ENCODE measurements at places on chromosomes 13 and 19.
A peak's percentile ranks its signal among the peaks of the same experiment; 100 is the strongest.

- no peak for DNase-seq
Observed at GRCh38 chr19:8461376-8461775, 16.6 kb downstream of the HNRNPM start.

- DNase-seq: no peak
Observed at GRCh38 chr13:35888457-35888883, 242.7 kb downstream of the DCLK1 start.

- DNase-seq: peak; percentile 73
Observed at GRCh38 chr19:49808711-49809159, 4.4 kb downstream of the FUZ start.

DNA sequence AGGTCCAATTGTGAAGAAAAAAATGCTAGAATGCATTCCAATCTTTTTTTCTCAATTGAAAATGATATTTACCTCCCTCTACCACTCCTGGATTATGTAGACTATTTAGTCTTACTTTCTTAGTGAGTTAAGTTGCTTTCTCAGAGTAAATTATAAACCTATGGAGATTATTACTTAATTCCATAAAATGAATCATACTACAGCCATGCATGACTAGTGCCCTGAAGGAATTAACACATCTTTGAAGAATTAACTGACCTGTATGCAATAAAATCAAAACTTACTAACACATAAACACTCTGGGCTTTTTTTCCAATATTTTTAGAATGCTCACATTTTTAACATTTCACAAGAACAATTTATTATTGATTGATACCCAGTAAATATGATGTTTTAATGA lies 379.4 kb upstream of the DACH1 start:
- no peak for DNase-seq

GRCh38 chr19:2253106-2254063 lies 2.8 kb downstream of the JSRP1 start:
- peak; percentile 61 for DNase-seq

GRCh38 chr13:110179116-110179856 lies 127.7 kb downstream of the COL4A1 start:
- DNase-seq: no peak

DNA sequence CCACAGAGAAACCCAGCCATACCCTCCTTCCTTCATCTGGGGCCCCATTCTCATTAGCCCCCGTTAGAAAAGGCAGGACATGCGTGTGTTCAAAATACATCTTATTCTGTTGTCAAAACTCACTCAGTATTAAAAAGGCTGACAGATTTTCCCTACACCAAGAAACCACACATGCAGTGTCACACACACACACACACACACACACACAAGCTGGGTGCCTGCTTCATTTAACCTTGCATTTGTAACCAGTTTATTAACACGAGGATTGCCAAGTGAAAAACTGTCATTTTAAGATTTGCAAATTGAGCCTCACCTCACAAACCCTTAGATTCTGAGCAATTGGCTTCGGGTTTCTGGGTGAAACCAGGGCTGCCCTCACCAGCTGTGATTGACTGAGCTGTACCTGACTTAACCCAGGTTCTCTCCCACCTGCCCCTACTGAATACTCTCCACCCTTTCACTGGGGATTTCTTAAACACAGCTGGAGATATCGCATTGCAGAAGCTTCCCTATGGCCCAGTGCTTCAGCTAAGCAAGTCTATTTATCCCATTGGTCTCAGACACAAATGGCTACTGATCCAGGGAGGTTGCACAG lies 172.7 kb upstream of the ZNF507 start:
- no peak for DNase-seq

DNA sequence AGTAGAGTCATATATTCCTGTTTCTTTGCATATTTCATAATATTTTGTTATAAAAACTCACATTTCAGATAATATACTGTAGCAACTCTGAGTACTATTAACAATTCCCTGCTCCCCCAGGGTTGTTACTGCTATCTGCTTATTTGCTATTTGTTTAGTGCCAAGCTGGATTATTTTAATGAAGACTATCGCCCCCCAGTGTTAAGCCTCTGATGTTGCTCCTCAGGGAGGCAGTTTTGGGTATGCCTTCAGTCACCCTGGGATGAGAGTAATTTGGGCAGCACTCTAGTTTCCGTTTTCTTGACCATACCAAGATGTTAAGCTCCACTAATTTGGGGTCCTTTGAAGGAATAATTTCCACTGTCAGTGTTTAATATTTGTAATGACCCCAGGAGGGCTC lies 46.0 kb downstream of the MICU2 start:
- DNase-seq: peak; percentile 3

Measured in T-cell (primary cell).